ENCODE measurements at places on chromosomes 6 and 20. TPM values are rescaled to one million over a fixed set of nuclear protein-coding genes. Genes with fewer than 3 reads are reported as not detected.

DNA sequence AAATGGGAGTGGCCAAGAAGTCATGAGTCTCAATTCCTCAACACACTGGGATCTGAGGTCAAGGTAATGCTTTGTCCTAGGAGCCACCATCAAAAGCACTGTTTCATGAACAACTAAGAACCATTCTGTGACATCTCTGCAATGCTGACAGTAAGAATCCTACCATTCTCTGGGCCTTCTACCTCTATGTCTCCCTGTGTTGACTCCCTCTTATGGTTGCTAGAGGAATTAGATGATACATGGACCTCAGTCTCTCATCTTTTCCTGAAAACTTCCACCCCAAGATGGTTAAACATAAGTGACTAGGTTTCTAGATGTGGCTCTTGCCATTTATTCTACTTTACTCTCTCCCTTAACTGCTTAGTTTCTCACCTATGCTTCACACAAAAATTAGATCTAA lies 9.1 kb downstream of the MTRF1L start:
- DNase-seq: no peak

DNA sequence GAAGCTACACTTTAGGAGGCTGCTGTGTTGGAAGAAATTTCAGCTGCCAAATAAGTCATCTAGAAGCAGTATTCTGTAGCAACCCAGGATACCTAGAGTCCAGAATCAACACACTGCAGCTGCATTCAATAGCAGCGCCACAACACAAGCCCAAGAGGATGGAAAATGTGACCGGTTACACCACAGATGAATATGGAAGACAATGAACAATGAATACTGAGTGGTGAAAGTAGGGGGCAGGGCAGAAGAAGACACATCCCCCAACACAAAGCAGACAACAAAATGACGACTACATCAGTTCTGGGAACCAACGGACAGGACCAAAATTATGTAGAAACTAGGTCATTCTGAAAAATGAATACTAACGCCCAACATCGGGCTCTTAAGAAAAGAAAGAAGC lies 38.2 kb downstream of the KIF6 start:
- DNase-seq: no peak

DNA sequence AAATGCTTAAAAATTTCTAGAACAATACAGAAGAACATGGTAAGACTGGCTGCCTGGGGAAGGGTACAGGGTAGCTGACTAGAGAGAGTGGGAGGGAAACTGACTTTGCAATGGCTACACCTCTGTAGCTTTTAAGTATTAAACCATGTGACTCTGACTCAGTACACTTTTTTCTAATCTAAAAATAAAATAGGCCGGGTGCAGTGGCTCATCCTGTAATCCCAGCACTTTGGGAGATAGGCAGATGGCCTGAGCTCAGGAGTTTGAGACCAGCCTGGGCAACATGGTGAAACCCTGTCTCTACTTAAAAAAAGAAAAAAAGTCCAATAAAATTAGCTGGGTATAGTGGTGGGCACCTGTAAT lies 18.5 kb downstream of the ATP9A start:
- DNase-seq: no peak

TUBB2B gene
- total RNA-seq: 3.6 TPM

GRCh38 chr6:158911746-158912480 lies 88.1 kb downstream of the RSPH3 start:
- DNase-seq: no peak

DNA sequence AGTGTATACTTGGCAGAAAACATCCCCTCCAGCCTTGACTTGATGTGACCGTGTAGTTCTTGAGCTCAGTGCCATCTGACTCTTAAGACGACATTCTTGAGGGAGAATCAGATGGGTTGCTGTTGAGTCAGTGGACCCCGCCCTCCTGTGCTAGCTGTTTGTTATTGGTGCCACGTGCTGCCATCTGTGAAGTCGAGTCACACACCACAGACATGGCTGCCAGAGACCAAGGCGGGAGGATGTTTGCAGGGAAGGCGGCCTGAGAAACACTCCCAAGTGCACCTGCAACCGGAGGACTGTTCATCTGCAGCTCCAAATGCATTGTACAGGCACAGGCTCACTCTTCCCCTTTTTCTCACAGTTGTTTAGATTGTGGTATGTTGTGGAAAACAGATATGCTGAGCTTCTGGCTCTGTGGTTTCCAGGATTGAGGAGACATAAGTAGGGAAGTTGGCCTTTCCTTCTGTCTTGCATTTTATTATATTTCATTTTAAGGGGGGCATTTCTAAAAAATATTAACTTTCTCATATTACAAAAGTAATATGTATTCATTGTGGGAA lies 345.3 kb upstream of the ZFP64 start:
- no peak for DNase-seq

DNA sequence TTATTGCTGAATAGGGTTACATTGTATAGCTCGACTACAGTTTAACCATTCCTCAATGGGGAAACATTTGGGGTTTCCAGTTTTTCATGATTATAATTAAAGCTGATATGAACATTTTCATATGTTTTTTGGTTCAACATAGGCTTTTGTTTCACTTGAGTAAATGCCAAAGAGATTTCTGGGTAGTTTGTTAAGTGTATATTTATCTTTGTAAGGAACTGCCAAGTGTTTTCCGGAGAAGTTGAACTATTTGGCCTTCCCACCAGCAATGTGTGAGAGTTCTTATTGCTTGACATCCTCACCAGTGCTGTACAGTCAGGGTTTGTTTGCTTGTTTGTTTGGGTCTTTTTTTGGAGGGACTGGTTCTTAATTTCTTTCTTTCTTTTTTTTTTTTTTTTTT lies 83.7 kb upstream of the RALY start:
- no peak for DNase-seq

TNNC2 gene
- total RNA-seq: 1,390 TPM

DNA sequence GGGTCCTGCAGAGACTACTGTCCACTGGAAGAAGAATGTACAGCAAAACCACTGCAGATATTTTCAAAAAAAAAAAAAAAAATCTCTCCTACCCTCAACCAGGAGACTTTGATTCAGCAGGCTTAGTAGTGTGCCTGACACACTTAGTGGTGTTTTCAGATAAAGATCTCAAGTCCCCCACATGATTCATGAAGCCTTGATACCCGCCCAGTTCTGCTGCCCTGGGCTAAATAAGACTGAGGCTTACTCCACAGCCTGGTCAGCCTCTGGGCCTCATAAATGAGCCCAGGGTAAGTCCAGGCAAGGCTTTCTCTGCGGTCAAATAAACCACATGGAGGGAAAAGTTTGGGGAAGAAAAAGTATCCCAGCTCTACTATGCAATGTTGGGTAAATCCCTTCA lies 222.1 kb upstream of the ARID1B start:
- DNase-seq: no peak

- DNase-seq: no peak
These were observed 46.9 kb downstream of the OSTM1 start for GRCh38 chr6:108027594-108027993.

DNA sequence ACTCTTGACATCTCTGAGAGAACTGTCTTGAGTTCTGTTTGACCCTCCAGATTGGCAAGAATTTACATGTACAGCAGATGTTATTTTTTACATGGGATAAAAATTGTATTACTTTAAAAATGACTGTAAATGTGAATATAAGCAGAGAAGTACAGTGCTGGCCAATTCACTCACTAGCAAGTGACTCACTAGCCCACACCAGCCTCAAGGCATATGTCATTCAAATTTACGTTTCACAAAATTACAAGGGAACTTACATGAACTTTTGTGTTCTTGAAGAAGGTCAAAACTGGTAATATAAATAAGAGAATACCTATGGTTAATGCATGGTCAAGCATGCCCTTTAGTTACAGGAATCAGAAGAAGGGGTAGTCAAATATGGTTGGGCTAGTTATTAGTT lies 54.0 kb upstream of the HMGCLL1 start:
- DNase-seq: no peak

GRCh38 chr20:19889011-19889953 lies 127.9 kb upstream of the NAA20 start:
- DNase-seq: peak; percentile 40

YIPF3 gene
- total RNA-seq: 58.4 TPM

PHACTR1 gene
- 3.0 TPM for total RNA-seq

DNA sequence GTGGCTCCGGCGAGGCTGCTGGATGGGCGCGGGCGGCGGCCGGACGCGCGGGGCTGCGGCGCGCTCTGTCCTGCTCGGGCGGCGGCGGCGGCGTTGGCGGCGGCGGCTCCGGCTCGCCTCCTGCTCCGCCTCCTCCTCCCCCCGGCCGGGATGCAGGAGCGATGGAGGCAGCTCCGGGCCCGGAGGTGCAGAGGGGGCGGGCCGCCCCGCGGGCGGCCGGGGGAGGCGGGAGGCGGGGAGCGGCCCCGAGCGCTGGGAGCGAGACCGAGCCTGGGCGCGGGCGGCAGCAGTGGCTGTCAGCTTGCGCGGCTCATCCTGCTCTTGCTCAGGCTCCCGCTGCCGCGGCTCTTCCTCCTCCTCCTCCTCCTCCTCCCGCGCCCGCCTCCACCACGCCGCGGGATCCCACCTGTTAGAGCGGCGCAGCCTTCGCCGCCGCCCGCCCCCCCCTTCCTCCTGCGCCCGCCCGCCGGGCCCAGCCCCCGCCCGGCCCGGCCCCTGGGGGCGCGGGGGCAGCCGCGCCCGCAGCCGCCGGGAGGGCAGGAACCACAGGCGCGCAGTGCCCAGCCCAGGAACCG lies at the start of gene NOL4L:
Gene NOL4L (minus strand): TSS at position 323 of the 575 bp plus-strand sequence. CDS start 443 bp downstream, outside the sequence.
- no peak for DNase-seq

CST4 gene
- not detected for total RNA-seq

DNA sequence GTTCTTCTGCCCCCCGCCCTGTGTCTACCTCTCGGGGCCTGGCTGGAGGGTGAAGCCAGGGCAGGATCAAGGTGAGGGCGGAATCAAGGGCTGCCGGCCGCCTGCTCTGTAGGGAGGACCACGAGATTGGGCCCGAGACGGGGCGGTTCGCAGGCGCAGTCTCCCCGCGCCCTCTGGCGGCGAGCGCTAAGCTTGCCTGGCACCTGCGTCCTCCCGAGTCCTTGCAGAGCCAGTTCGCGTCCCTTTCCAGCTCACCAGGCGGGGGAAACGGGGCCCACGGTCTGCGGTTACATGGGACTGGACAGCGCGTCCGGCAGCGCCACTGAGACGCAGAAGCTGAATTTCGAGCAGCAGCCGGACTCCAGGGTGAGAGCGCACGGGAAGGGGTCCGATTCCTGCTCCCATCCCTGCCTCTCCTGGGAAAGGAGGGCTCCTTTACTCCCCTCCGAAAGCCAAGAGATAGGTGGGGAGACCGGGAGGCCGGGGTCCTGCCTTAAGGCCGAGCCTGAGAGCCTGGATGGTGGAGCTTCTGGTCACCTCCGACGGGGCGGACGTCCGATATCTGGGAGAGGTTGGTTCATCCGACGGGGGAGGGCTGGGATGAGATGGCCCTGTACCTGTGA lies 3.6 kb upstream of the MATN4 start:
- peak; percentile 64 for DNase-seq

DNA sequence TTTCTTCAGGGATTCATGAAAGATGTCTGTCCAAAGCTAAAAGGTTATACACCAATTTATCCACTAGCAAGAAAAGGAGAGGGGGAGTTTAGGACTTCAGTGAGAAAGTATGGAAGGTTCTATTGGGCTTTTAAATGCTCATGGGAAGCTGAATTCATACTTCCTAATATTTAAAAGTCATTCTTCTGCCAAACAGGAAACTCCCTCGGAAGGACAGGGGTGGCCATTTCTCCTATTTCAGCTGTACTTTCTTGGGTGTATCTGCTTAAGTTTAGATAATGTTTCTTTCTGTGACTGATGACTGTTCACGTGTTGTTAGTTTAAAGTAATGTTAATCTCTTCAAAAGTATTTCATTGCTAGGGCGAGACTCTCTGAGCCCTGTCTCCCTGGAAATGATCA lies 80.5 kb upstream of the IFNGR1 start:
- no peak for DNase-seq

GFRAL gene
- total RNA-seq: not detected

DNA sequence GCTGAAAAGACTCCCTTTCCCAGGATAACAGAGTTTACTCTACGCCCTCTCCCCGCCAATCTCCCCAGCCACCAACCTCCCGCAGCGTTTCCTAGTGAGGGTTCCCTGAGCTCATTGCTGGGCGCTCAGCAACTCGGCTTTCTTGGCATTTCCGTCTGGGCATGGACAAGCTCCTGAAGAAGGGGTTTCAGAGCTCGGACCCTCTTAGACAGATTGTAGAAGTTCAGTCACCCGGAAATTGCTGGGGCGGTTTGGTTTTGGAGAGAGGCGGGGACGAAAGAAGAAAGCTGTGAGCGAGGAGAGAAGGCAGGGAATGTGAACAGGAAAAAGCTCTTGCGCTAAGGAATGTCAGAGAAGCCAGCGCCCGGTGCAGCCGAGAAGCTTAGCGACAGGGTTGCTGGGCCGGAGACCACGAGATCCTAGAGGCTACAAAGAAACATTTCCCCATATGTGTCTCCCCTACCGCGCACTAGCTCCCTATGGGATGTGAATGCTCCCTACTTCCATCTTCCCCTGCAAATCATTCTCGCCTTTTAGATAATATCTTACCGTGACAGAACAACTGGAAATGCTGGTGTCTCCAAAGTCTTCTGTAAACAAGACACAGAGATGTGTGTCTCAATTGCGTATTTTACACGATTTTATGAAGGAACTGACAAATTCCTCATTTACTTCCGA lies 15.8 kb downstream of the POM121L2 start:
- DNase-seq: no peak

ANKEF1 gene
- 1.1 TPM for total RNA-seq

DNA sequence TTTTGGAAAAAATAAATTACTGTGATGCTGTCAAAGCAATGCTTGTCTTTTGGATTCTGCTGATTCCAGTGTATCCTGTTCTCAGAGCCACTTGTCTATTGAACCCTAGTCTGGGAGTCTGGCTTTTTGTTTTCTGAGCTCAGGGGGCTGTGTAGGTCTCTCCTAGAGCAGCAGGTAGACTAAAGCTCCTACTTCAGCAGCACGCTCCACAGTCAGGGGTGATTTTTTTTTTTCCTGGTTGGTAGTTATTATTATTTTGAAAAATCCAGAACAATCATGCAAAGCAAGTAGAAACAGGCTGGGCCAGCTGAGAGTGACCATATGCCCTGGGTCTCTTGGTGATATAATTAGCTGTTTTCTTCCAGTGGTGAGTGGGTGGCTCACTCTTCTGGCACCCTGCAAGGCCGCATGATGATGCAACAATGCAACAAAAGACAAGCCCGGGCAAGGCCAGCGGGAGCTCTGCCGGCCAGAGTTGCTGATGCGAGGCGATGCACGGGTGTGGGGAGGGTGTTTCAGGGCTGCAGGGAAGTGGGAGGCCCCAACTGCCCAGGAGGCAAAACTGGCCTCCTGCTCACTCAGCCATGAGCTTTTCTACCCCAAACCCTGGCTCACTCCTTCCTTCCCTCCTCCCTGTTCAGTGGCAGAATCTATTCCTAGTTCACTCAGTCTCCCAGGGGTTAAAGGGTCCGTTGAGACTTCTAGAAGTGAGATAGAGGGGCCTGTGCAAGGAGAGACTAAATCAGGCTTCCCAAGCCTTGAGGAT lies 11.5 kb upstream of the CDKN1A start:
- peak; percentile 88 for DNase-seq

MCHR2 gene
- not detected for total RNA-seq

Data from psoas muscle (tissue), 8 donors.